ENCODE measurements at places on chromosomes 5 and 9. TPM values are rescaled to one million over a fixed set of nuclear protein-coding genes. Genes with fewer than 3 reads are reported as not detected.

The IRX2 gene
- 0.33 TPM for total RNA-seq

GRCh38 chr5:75037106-75037505 is 15.3 kb downstream of the GCNT4 start:
- DNase-seq, result peak; percentile 84

- DNase-seq, result no peak
Observed at GRCh38 chr9:26125693-26126092, 447.4 kb upstream of the TUSC1 start.

DNA sequence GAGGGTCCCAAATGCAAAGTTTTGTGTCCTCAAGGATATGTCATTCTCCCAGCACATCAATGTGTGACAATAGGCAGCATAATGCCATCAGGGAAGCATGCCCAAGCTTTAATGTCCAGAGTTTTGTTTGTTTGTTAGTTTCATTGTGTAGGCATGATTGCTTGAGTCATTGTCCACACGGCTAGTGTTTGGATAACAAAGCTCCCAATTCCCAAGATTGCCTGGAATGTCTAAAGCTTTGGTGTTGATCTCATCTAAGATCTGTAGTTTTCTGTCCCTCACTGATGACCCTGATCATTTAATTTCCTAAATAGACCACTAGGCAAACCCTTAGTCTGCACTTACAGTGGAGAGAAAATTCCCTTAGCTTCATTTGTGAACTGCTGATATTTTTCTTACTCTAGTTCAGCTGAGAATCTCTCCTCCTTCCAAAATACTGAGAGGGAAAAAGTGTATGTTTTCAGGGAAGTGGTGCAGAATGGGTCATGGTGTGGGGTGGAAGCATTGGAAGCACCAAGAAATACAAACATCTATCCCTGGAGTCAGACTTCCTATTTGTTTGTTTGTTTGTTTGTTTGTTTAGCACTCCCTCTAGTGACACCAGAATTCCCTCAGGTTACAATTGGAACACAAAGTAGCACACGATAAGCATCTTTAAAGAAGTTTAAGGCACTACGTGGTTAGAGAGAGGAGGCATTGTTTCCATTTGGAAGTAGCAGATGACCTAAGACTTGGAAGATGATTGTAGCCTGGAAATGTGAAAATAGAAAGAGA is 127.1 kb downstream of the PRDM6 start:
- DNase-seq, result no peak

GRCh38 chr9:101629636-101630035 is 34.9 kb upstream of the PPP3R2 start:
- no peak for DNase-seq

DNA sequence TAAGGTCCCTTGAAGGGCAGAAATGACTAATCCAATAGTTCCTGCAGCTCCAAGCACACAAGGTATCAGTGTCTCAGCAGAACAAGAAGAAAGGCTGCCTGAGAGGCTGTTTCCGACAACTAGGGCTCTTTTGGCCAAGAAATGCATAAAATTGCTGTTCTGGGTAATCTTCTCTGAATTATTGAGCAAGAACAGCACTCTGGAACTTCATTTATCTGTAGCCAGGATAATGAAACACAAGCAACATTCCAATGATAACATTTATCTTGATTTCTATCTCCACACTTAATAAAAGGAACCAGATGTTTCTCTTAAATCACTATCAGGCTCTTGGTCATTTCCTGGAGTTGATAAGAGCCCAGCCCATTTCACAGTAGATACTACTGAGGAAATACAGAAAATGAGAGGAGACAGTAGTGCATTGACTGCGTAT is 17.0 kb upstream of the AUH start:
- DNase-seq, result peak; percentile 85

The PCDHGB1 gene
- 3.1 TPM for total RNA-seq

GRCh38 chr5:147479949-147480348 is 29.9 kb downstream of the DPYSL3 start:
- DNase-seq, result no peak

- DNase-seq, result no peak
Observed at GRCh38 chr9:121652838-121653231, 1.4 kb downstream of the DAB2IP start.

The PCDH12 gene
- under 0.01 TPM for total RNA-seq

The FBLL1 gene
- total RNA-seq, result 3.9 TPM

GRCh38 chr5:5414999-5415398 is 7.5 kb upstream of the ICE1 start:
- DNase-seq, result no peak

GRCh38 chr5:481347-481746 is 38.4 kb downstream of the EXOC3 start:
- no peak for DNase-seq

The ADAMTSL1 gene
- total RNA-seq, result 27.9 TPM

The ARHGEF39 gene
- 0.66 TPM for total RNA-seq

DNA sequence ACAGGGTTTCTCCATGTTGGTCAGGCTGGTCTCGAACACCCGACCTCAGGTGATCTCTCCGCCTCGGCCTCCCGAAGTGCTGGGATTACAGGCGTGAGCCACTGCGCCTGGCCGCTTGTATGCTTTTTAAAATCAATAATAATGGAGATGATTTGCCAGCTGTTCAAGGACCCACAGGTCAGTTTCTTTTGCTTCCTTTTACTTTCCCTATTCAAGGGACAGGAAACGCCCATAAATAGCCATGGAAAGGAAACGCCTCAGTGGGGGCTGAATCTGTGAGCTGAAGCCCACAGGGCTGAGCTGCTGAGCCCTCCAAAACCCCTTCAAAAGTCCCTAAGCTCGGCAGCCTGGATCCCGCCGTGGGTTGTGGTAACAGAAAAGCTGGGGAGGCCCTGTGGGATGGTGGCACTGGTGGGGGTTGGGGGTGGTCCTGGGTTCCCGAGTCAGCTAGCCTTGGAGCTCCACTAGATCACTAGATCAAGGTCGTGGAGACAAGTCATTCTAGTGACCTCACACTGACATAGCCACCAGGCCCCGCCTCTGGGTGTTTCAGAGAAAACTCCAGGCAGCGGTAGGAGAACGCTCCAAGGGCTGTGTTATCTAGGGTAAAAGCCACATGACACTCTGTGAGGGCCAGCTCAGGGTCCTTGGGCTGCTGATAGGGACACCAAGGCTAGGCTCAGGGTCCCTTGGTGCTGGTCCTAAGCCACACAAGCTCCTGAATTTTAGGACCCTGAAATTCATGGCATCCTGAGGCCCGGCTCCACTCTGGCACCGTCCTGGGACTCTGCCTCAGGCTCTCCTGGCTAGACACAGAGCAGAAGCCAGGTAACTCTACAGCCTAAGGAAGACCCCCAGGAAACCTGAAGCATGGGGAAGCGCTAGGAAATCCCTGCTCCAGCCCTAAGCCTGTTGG is 18.0 kb upstream of the DUSP1 start:
- no peak for DNase-seq

The SPINK7 gene
- total RNA-seq, result not detected

DNA sequence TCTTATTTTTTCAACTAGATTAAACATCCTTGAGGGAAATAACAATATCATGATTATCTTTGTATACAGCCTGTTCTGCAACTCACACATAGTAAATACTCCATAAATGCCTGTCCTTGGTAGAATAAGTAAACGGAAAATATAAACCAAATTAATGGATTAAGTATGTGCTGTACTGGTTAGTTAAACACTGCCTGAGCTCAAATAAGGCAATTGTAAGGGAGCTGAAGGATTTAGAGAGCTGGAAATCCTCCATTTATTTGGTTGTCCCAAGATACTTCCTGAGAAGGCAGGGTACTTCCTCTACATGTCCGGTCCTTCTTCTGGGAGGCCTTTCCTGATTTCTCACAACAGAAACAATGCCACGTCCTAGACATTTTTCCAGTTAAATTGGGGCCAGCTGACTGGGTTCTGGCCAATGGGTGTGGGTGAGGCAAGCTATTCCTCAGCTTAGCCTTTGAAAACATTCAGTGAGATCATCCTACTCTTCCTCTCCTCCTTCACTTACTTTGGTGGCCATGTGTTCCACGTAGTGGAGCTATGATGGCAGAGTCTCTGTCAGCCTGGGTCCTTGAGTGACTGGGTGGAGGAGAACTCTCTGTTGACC is 8.5 kb upstream of the C1QTNF3 start:
- DNase-seq, result no peak

- no peak for DNase-seq
Observed at GRCh38 chr9:90165281-90165680, 477.3 kb downstream of the DIRAS2 start.

The ARL10 gene
- total RNA-seq, result 9.8 TPM

GRCh38 chr9:15622318-15622971 is 69.6 kb downstream of the CCDC171 start:
- DNase-seq, result peak; percentile 25

The PCSK1 gene
- total RNA-seq, result not detected

The TEX53 gene
- total RNA-seq, result not detected

DNA sequence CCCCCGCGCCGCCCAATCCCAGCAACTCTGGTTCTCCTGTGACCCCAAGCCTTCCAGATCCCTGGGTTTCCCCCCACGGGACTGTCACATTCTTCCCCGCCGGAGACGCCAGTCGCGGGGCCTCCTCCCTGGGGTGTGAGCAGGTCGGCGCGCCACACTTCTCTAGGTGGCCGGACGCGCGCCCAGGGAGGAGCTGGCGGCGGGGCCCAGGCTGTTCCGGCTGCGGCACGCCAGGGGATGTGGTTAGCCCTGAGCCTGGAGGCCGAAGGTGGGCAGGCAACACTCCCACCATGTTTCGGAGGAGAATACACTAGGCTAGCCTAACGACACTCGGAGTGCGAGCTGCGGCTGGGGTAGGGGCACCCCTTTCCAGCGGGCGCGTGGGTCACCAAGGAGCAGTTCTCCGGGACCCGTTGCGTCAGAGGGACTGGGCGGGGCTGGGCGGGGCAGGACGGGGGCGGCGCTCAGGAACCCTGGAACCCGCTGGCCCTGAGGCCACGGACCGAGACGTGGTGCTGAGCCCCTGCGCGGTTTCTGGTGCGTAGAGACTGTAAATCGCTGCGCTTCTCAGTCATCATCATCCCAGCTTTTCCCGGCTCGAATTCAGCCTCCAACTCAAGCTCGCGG is at the start of gene SLC27A6:
Gene SLC27A6, plus strand, starts transcription at position 478 of the 627 bp plus-strand sequence. CDS start 650 bp downstream, outside the sequence.
- peak; percentile 13 for DNase-seq

The TTC16 gene
- under 0.01 TPM for total RNA-seq

DNA sequence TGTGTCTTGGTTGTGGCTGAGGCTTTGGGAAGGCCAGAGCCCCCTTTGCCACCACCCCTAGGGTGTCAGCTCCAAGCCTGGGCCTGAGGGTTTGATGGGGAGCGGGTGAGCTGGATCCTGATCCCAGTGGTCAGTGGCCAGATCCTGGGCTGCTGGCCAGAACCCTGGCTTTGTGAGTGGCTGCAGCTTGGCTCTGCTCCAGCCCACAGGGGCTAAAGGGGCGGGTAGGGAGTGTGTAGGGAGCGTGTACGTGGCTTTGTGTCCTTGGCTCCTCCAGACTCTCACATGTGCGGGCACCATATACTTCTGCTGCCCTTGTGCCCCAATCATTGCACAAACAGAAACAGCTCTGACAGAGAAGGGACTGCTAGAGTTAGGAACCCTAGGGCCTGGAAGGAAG is 1.2 kb upstream of the IL11RA start:
- peak; percentile 61 for DNase-seq

The SLC4A9 gene
- total RNA-seq, result not detected

GRCh38 chr9:134369416-134370212 is 43.4 kb downstream of the RXRA start:
- no peak for DNase-seq

DNA sequence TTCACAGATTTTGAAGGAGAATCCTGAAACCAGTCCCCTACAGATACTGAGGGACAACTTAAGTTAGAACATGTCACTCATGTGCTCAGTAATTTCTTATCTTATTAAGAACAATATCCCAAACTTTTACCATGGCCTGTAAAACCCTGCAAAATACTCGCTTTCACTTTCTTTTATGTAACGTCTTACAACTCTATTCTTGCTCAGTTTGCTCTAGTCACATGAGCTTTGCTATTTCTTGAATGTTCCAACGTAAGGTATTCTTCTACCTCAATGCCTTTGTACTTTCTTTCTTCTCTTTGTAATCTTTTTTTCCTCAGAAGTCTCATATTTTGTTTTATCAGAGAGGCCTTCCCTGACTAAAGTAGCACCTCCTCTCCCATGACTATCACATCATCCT is 14.1 kb downstream of the TMEM38B start:
- DNase-seq, result no peak

The GMCL2 gene
- total RNA-seq, result under 0.01 TPM

The PAEP gene
- not detected for total RNA-seq

- peak; percentile 35 for DNase-seq
Observed at GRCh38 chr5:8961956-8962355, 583.9 kb downstream of the SEMA5A start.

DNA sequence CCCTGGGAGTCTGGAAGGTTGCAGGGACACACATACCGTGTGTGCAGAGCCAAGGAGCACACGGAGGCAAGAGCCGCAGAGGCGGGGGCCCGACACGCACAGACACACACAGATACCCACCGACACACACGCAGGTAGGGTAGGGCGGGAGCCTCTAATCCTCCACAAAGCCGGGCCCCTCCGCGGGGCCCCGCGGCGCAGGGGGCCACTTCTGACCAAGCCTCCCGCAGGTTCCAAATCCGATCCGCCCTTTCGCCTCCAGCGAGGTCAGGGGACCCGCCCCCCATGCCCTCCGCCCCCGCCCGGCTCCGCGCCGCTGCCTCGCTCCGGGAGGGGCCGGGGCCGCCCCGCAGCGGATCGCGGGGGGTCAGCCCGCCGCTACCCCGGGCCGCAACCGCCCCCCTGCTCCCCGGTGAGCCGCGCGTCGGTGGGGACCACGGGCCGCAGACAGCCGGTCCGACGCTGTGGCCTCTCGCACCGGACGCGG is 1.4 kb upstream of the LMX1B start:
- DNase-seq, result no peak

The TUT7 gene
- 39.0 TPM for total RNA-seq

- DNase-seq, result peak; percentile 25
Observed at GRCh38 chr9:113886026-113886369, 9.9 kb downstream of the ZNF618 start.

The CATSPER3 gene
- total RNA-seq, result under 0.01 TPM

DNA sequence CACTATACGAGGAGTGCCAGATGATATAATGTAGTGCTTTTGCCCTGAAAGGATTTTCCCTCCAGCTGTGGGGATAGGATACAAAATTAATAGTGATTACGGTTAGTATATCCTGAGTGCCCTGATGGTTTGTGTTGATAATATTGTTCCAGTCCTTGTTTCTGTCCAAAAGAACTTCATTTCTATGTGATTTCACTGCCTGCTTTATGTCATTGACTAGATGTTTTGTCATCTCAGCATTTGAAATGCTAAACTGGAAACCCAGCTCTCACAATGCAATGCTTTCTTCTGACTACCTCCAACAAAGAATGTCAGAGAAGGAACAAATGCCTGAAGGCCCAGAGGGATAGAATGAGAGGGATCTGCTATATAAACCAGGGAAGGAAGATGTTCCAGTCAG is 177.8 kb downstream of the NIPBL start:
- no peak for DNase-seq

The PTGES2 gene
- 57.6 TPM for total RNA-seq

All from fibroblast of lung (primary cell).